ENCODE measurements at places on chromosomes 16 and 17. TPM values are rescaled to one million over a fixed set of nuclear protein-coding genes. Genes with fewer than 3 reads are reported as not detected.

Gene PRR29
- total RNA-seq, result 12.2 TPM

Gene MT4
- not detected for total RNA-seq

Gene ABCA10
- total RNA-seq, result 13.6 TPM

Gene WDR59
- 73.8 TPM for total RNA-seq

Gene GPRC5B
- total RNA-seq, result 303 TPM

Measured in testis (tissue), 5 donors.